ENCODE measurements at places on chromosomes 12 and 14.

GRCh38 chr14:74563233-74563585 lies 48.8 kb downstream of the LTBP2 start:
- no peak for DNase-seq

- DNase-seq = no peak
Measured at GRCh38 chr14:73753124-73753886, 39.1 kb upstream of the PNMA1 start.

DNA sequence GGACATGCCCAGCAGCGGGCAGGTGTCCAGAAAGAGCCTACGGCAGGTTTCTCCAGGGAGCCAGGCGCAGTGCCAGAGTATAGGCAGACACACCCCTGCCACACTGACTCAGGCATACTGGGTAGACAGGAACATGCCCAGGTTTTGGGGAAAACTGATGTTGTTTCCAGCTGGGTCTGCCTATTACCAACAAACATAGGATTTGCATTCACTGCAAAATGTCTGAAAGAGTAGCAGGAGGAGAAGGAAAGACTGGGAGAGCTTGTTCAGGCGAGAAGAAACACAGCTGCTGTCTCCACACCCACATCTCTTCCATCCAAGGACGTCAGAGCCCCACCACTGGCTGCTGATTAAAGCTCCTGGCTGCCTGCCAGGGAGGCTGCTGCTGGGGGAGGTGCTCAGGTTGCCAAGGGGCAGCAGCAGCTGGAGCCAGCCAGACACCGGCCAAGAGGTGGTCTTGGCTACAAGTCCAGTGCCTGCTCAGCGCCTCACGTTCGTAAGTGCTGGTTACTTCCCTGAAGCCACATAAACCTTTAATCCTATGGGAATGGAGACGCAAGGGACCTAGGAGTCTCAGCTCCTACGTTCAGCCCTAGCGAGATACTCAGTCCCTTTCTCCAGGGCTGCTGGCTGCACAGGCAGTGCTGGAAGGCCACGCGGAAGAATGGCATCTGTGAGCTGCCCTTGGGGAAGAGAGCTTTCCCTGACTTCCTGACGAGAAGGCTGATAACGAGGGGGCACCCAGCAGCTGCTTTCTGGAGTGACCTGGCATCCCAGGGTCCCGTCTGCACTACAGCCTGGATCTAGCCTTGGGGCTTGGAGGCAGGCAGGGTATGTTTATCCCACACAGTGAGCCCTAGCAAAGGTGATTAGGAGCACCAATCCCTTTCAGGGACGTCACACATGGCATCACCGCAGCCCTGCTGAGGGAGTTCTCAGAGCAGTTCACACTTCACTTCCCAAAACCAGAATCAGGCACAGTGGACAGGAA lies 58.1 kb downstream of the PLEKHG3 start:
- peak; percentile 73 for DNase-seq

DNA sequence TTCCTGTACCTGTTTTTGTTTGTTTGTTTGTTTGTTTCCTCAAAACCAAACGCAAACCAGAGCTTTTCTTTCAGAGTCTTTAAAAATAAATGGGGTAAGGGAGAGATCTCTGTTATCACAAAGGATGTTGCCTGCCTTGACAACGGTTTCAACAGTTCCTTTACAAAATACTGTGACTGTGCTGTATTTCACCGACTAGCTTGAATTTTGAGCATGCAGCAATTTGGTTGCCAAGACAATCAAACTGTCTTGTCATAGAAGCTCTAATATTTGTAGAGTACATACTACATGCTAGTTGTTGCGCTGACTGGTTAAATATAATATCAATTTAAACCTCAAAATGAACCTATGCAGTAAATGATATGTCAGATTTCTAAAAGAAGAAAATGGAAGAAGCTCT lies 22.4 kb upstream of the TCP11L2 start:
- no peak for DNase-seq

DNA sequence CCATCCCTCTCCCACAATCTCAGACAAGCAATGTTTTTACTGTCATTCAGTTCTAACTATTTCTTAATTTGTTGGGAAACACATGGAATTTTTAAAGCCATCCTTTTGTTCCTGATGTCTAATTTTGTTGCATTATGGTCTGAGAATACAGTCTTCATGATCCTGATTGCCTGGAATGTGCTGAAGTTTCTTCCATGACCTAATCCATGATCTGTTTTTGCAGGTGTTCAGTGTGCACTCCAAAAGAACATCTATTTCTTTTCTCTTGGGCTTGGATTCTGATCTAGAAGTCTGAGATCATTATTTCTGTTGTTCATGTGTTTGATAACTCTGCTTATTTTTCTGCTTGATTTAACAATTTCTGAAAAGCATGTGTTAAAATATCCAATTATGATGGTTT lies 43.2 kb upstream of the PHC1 start:
- no peak for DNase-seq

- DNase-seq = no peak
Measured at GRCh38 chr14:23361320-23361719, 3.7 kb downstream of the EFS start.

DNA sequence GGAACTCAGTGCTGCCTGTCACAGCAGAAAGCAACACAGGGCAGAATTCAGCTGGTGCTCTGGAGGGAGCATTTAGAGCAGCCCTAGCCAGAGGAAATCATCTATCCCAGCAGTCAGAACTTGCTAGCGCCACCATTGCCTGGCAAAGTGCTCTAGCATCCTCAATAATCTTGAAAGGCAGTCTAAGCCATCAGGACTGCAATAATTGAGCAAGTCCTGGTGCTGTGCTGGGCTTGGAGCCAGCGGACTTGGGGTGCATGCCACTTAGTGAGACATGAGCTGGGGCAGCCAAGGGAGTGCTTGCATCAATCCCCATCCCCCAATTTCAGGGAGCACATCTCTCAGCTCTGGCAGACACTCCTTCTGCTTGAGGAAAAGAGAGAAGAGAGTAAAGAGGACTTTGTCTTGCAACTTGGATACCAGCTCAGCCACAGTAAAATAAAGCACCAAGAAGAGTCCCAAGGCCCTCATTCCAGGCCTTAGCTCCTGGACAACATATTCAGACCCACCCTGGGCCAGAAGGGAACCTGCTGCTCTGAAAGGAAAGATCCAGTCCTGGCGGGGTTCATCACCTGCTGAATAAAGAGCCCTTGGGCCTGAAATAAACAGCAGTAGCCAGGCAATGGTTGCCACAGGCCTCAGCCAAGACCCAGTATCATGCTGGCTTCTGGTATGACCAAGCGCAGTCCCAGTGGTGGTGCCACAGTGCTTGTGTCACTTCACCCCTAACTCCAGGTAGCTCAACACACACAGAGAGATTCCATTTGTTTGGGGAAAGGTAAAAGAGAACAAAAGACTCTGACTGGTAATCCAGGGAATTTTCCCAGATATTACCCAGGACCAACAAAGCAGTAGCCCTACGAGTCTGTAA lies 44.5 kb upstream of the ZDHHC17 start:
- peak; percentile 13 for DNase-seq

Data from GM03348 (cell line).